ENCODE measurements at places on chromosomes 6 and 20. TPM values are rescaled to one million over a fixed set of nuclear protein-coding genes. Genes with fewer than 3 reads are reported as not detected.

DNA sequence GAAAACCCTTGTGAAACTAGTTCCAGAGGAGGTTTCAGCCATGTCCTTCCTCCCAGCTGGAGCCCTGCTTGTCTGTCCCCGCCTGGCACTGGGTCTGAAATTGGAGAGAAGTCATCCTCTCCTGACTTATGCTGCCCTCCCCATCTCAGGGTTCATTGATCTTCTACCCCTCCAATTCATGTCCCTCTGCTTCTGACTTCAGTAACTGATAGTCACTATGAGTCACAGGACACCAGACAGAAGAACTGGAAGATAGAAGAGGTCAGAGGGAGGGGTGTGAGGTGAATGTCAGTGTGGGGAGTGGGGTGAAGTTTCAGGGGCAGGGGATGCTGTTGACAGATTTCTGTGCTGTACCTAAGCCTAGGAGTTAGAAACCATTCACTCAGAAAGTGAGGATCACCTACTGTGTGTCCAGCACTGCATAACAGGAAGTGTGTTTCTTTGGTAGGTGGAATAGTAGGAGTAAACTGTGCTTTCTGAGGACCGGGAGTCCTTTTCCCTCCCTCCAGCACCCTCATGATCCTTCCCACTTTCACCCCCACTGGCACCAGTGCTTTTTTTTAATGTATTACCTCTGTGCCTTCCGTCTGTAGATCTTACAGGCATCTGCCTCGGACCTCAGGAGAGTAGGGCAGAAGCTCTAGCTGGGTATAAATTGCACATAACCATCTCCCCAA, 627 bp upstream of the RPP21 start:
- DNase-seq: peak; percentile 29
- H3K36me3 ChIP-seq: 0 out of 2 replicates have a peak, but pooled peaks cover 11% of the 10 kb centered on the region
- no peak overlapping the region for H3K27ac ChIP-seq
- no peaks in the 10 kb centered on the region for H3K27me3 ChIP-seq
- peaks cover 9% of the 10 kb centered on the region for H3K4me1 ChIP-seq
- peak overlapping the region; percentile 87 for H3K4me3 ChIP-seq

DNA sequence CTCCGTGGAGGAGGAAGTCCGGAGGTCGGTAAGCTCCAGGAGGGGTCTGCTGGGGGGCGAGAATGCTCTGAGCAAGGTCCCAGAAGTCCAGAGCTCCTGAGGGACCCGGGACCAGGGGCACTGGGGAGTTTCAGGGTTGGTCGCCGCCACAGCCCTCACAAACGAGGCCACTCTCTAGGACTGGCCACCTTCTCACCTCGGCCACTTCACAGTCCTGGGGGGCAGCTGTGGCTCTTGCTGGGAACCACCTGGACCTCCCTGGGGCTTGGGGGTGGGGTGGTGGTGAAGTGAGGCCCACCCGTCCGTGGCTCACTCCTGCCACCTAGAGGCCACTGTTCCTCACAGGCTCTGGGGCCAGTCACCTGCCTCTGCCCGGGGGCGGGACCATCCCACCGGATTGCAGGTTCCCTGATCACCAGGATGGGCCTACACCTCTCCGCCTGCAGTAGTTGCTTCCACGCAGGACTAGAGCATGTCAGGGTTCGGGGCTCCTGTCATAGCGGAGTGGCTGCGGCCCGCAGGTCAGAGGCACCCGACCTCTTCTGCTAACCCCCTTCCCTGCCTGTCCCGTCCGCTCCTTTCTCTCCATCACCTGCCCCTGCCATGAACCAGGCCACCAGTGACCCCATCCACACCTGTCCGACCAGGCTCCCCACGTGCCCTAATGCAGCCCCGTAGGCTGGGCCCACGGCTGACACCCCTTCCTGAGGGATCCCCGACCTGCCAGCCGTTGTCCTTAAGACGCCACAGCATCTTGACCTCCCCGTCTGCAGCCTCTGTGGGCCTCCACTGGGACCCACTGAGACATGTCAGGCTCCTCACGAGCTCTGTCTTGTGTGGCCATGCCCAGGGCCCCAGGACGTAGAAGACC, 5.1 kb upstream of the TCEA2 start:
- DNase-seq: peak; percentile 69
- no peaks in the 10 kb centered on the region for H3K36me3 ChIP-seq
- H3K27ac ChIP-seq: no peak overlapping the region

DNA sequence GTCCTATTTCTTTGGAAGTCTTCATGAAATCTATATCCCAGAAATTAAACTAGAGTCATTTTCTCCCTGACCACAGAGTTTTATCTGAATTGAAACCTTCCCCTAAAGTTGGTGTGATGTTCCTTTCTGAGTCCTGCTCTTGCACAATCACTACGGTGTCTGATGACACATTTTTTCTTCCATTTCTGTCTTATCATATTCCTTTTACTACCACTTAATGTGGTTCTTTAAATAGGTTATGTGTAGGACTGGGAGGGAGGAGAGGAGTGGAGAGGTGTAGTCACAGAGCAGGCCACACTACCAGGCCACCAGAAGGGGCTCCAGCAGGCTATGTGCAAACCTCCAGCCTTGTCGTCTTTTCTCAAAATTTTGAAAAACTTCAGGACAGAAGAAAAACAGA, 39.7 kb upstream of the ATXN1 start:
- no peaks in the 10 kb centered on the region for H3K27me3 ChIP-seq
- no peaks in the 10 kb centered on the region for H3K36me3 ChIP-seq
- peak; percentile 74 for DNase-seq
- H3K27ac ChIP-seq: no peak overlapping the region
- no peak overlapping the region for H3K4me3 ChIP-seq
- peaks cover 45% of the 10 kb centered on the region for H3K4me1 ChIP-seq

DNA sequence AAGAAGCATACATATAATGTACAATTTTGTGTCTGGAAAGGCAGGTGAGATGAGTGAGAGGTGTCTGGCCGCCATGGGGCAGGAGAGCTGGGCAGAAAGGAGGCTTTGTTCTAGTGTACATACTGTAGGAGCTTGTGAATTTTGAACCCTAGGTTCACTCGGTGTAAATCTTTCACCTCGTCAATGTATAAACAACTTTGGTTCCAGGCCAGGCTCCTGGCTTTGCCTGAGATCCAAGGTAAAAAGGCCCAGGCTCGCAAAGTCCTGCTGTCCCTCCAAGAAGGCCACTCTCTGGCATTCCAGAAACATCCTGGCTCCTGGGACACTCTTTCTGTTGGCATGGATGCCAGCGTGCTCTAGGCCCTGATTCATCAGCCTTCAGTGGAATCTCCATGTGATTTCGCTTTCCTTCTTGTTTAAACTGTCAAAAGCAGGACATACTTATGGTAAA, 7.1 kb upstream of the SLC22A7 start:
- H3K4me3 ChIP-seq: no peak overlapping the region
- peak; percentile 35 for DNase-seq
- H3K4me1 ChIP-seq: no peaks in the 10 kb centered on the region
- peaks cover 1% of the 10 kb centered on the region for H3K27me3 ChIP-seq

GRCh38 chr6:36657271-36657670, 21.2 kb upstream of the CDKN1A start:
- DNase-seq: no peak
- H3K27ac ChIP-seq: no peak overlapping the region
- no peaks in the 10 kb centered on the region for H3K27me3 ChIP-seq

DNA sequence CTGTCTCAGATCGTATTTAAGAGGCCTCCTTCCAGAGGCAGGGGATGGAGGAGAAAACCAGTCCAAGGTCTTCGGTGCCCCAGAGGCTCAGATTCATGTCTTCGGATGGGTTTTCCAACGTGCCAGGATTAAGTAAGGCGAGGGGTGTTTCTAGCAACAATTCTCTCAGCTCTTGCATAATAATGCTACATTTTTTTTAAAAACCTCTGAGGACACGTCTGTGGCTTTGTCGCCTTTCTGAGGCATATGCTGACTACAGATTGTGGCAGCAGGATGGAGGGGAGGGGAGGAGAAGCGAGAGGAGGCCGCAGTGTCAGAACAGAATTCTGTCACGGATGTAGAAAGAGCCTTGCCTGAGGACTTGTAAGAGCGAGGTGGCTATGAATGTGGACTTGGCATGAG, 17.7 kb upstream of the CCDC167 start:
- peaks cover 20% of the 10 kb centered on the region for H3K27me3 ChIP-seq
- H3K27ac ChIP-seq: no peak overlapping the region
- no peak overlapping the region for H3K4me3 ChIP-seq
- H3K4me1 ChIP-seq: no peaks in the 10 kb centered on the region
- H3K36me3 ChIP-seq: no peaks in the 10 kb centered on the region

DNA sequence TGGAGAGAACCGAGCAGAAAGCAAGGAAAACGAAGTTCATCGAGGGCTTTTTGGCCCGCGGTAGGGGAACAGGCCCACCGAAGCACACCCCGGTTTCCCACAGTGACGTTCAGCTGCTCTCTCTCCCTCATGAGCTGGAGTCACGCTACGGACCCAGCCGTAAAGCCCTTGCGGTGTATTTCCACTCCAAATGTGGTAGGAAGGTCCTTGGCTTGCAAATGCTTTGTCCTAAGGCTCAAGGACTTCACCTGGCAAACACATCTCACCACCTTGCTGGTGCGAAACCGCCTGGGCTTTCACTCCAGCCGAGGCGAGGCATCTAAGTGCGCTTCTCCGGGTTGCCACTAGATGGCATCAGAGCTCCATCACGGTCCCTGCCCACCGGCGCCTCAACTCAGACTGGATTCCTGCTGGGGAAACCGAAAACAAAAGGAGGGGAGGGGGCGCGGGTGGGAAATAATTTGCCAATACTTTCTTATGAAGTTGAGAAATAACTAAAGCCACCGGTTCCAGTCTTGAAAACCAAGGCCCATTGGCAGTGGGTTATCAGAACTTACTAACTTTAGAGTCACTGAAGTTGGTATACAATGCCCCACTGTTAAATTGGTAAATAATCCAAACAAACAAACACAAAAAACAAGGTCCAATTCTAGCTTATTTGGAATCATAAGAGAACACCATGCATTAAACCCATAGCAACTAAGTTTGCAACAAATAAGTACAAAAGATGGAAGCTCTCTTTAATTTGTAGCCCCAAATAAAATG, 13.4 kb upstream of the FOXC1 start:
- H3K27ac ChIP-seq: no peak overlapping the region
- H3K36me3 ChIP-seq: no peaks in the 10 kb centered on the region
- peaks cover 17% of the 10 kb centered on the region for H3K27me3 ChIP-seq
- H3K4me1 ChIP-seq: peaks cover 3% of the 10 kb centered on the region

DNA sequence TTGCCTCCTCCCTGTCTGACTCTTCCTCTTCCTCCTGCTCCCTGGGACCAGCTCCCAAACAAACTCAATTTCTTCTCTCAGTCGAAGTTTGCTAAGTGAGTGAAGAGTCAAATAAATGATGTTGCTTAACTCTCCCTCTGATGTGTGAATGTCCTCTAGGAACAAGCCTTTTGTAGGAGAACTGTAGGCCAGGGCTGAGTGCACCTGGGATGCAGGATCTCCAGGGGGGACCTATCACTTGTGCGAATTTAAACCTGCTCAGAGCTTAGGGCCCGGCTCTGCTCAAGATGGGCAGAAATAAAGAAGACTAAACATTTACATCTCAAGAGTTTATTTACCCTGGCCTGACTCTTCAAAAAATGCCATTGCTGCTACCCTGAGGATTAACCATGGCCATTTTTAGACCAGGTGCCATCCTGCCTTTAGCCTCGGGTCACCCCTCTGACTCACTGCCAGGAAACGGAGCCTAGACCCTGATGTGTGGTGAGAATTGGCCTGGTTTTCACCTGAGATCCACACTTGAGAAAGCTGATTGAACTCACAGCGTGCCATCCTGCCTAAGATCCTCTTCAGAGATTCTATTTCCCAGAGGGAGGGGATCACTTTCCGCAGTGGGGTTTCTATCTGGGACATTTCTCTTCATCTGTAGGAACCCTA, 63.6 kb upstream of the CD93 start:
- H3K36me3 ChIP-seq: no peaks in the 10 kb centered on the region
- H3K27me3 ChIP-seq: no peaks in the 10 kb centered on the region
- peaks cover 85% of the 10 kb centered on the region for H3K4me1 ChIP-seq
- H3K4me3 ChIP-seq: no peak overlapping the region
- no peak for DNase-seq

GRCh38 chr6:62090442-62091229, 195.4 kb downstream of the KHDRBS2 start:
- H3K27ac ChIP-seq: no peak overlapping the region
- no peaks in the 10 kb centered on the region for H3K4me1 ChIP-seq
- no peak for DNase-seq
- H3K4me3 ChIP-seq: no peak overlapping the region

DNA sequence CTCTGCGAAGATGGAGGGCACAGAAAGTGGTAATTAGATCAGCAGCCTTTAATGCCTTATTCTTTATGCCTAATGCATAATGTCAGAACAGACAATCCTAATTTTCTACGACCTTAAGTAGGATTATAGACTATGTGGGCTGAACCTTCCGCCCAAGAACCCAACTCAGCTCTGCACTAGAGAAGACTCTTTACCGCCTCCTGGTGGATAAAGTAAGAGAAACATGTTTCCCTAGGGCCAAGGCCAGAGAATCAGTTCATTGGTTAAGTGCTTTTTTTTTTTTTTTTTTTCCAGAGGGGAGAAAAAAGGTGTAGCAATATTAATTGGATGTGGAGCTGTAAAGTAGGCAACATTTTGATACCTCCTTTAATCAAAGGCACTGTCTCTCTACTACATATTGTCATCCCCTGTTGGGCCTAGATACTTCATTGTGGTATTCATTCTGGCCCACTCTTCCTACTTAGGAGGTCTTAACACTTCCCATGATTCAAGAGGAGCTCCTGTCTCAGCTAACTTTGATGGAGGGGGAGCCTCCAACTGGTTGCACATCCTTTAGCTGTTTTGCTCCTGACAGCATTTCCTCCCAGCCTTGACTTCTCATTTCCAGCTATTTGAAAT, 124.9 kb upstream of the NRN1 start:
- no peak overlapping the region for H3K4me3 ChIP-seq
- H3K27me3 ChIP-seq: no peaks in the 10 kb centered on the region
- no peaks in the 10 kb centered on the region for H3K36me3 ChIP-seq
- H3K27ac ChIP-seq: no peak overlapping the region
- peak; percentile 57 for DNase-seq

DNA sequence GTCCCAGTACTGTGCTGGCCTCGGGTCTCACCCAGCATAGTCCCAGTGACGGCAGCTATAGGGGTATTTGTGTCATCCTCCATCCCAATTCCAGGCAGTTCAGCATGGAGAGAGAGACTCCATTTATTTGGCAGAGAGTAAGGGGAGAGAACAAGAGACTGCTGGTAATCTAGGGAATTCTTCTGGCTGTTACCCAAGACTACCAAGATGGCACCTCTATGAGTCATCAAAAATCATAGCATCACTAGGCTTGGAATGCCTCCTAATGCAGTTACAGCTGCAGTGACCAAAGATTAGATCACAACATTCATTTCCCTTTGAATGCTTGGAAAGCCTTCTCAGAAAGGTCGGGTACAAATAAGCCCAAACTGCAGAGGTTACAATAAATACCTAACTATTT, 660.4 kb upstream of the FLRT3 start:
- H3K27ac ChIP-seq: no peak overlapping the region
- no peaks in the 10 kb centered on the region for H3K27me3 ChIP-seq
- H3K36me3 ChIP-seq: no peaks in the 10 kb centered on the region
- DNase-seq: peak; percentile 84
- peaks cover 8% of the 10 kb centered on the region for H3K4me1 ChIP-seq
- H3K4me3 ChIP-seq: no peak overlapping the region

POLH gene
- 27.6 TPM for total RNA-seq

SLPI gene
- 1.7 TPM for total RNA-seq

MEP1A gene
- total RNA-seq: not detected

HLA-DMB gene
- not detected for total RNA-seq

C6orf141 gene
- not detected for total RNA-seq

Measured in GM23248 (cell line).